ENCODE measurements at places on chromosomes 5 and 9.
A peak's percentile ranks its signal among the peaks of the same experiment; 100 is the strongest.

DNA sequence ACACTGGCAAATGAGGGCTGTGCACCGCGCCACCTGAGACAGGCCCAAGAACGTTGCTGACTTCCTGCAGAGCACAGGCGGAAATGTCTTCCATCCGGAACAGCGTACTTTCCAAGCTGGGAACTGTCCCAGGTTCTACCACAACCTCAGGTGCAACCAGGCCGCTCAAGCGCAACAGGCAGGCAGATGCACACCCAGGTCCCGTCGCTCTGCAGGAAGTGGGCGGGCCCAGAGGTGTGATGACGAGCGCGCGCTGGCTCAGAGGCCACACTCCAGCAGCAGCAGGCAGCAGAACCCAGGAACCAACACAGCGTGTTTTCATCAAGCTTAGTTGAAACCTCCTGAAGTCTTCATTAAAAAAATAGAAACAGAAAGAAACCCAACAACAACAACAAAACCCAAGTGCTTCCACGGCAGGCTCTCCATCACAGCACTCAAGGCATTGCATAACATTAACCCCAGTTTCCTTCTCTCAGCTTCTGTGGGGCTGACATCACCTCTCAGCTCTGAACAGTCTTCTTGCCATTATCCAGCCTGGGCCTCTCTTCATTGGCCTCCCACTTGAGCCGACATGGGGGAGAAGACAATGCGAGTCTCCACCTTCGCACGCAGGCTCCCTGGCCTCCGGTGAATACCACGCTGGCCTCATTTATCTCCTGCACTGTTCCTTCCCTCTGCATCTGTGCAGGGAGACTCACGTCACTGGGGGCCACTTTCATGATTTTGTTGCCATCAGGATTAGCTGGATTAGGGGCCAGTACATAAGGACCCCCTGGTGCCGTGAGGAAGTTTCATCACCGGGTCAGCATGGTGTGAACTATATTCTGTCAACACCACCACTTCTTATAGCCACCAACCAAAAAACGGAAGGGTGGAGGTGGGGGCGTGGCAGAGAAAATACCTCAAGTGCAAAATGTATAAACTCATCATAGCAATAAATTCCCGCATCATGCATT, 22.1 kb downstream of the PTCH1 start:
- peak; percentile 88 for DNase-seq

- no peak for DNase-seq
These were observed 56.3 kb upstream of the ELL2 start for GRCh38 chr5:96017951-96018350.

GRCh38 chr5:159010661-159011442, 88.9 kb downstream of the EBF1 start:
- no peak for DNase-seq

DNA sequence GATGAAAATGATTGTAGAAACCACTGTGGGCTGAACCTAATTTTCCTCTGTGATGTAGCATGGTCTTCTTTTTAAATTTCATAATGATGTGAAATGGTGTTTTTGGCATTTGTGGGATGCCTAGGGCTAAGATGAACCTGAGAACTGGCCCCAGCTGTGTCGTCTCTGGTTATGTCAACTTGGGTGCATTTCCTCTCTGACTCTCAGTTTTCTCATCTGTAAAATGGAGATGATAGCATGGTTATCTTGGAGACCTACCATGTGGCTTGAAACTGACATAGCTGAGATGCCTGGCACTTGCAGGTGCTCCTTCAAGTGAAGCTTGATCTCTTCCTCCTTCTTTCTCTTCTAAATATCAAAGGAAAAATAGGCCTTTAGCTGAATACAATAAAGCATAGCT, 77.8 kb downstream of the BOD1 start:
- DNase-seq, result no peak

- peak; percentile 91 for DNase-seq
These were observed 658 bp upstream of the PCDH1 start for GRCh38 chr5:141878711-141879425.
